ENCODE measurements at places on chromosomes 11 and 22.

GRCh38 chr11:14543260-14543659 is 23.1 kb upstream of the PSMA1 start:
- DNase-seq, result no peak

DNA sequence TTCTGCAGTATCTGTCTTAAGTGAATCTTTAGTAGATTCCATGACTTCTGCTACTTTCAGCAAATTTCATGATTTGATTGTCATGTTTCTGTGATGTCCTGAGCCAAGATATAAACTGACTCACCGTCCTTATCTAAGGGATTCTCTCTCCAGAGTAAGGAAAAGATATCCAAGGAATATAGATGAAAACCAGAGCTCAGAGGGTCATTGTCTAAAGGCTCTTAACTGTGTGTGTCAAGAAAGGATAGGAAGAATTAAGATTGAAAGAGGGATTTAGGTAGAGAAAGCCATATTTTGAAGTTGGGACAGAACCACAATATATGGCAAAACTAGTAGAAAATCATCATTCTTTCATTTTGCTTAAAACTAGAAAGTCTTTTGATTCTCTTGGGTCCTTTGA is 50.7 kb downstream of the PPME1 start:
- DNase-seq, result no peak

DNA sequence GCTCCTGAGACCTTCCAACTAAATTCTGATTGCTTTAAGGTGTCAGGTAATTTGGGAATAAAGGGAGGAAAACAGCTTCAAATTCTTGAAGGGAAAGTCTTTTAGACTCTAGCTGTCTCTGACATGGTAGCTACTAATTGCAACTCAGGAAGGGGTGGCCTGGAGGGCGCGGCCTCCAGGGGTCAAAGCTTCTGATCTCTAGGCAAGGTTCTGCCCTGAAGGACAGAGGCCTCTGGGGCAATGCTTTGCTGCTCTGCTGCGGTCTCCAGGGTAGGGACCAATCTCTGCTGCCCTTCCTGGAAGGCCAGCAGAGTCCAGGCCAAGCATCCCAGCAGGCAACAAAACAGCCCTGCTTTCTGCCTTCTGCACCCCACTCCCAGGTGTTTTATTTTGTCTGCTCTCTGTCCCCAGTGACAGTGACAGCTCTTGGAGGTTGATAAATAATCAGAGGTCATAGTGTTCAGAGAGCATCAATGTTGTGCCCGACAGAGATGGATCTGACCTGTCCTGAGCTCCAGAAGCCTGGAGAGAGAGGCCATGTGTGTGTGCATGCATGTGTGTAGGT is 1.8 kb upstream of the TUB start:
- DNase-seq, result no peak

DNA sequence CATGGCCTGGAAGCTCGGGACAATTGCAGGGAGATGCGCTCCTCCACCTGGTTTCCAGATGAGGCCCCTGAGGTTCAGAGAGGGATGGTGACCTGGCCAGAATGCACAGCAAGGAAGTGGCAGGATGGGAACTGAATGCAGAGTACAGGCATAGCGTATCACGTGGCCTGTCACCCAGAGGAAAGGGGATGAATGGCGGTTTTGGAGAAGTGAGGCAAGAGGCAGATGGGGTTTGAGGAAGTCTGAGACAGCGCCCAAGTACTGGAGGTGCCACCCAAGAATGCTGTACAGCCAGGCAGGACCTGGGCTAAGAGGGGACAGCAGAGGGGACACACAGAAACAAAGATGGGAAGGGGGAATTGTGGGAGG is 4.9 kb downstream of the RAB3IL1 start:
- no peak for DNase-seq

GRCh38 chr11:66728038-66728692 is 851 bp downstream of the SPTBN2 start:
- no peak for DNase-seq

DNA sequence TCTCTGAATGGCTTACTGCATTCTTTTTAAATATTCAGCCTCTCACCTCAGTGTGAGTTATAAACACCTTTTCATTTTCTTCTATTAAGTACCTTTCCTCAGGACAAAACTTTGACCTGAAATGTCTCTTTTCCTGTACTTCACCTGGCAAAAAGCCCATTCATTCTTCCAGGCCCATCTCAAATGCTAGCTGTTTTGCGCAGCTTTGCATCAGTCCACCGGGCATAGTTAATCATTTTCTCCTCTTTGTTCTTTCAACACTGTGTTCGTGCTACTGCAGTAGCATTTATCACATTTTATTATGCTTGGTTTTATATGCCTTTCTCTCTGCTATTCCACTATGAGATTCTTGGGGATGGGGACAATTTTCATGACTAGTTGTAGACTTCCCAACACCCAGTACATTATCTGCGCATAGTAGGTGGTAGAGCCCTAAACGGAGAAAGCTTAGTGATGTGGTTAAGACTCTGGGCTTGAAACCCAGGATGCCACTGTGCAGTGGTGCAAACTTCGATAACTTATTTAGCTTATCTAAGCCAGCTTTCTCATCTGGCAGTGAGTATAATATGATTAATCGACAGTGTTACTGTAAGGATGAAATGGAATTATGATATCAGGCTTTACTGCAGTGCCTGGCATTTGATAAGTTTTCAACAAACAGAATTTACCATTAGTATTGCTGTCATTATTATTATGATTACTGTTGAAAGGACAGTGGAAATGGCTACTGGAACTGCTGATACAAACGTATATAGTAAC is 695.7 kb downstream of the NELL1 start:
- no peak for DNase-seq

GRCh38 chr11:128616161-128616560 is 28.8 kb upstream of the ETS1 start:
- DNase-seq, result no peak

- DNase-seq, result no peak
Measured at GRCh38 chr11:64247729-64248531, 1.2 kb upstream of the PPP1R14B start.

DNA sequence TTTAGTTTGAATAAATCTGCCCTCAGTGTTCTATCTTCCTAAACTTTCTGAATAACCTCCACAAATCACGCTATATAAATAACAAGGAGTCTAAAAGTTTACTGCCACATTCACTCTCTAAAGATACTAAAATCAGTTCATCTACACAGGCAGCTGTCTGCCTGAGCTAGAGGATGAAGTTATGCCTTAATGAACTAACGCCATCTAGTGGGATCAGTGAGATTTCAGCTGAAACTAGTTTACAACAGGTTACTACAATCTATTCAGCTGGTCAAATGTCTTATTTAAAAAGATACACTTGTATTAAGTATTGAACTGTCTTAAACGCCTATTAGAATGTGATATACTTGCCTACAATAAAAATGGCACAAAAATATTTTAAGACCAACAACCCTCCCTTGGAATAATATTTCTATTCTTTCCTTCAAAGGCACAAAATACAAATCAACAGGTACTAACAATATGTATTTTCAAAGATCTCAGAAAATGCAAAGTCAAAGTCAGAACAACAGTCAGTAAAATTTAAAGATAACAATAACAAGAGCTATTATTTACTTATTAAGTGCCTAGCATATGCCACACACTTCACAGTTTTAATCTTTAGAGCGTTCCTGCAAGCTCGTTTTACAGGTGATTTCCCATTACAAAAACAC is 84.1 kb downstream of the LARGE2 start:
- peak; percentile 13 for DNase-seq

DNA sequence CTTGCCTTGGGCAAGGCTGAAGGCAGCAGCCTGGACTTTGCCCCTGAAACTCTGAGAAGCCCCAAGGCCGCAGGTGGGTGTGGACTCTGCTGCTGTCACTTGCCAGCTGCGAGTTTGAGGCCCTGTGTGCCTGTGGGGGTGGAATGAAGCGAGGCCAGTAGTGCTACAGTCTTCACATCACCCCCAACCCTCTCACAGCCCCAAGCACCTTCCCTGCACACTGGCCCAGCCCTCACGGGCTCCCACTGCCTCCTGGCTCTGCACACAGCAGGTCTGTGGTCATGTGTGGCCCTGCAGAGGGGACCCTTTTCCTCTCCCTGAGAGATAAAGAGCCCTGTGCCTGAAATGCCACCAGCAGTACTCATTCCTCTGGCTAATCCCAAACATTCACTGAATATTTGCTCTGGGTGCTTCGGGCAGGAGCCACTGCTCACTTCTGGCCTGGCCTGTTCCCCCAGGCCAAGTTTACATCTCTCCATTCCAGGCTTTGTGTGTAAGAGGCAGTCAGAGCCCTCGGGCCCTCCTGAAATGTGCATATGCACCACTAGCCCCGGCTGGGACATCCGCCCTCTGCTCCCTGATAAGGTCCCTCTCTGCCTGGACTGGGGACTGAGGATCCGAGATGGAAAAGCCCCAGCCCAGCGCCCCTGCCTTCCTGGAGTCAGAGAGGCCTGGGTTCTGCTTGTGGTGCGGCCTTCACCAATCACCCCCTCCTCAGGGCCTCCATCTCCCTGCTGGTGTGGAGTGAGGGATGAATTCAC is 17.7 kb downstream of the MGAT3 start:
- DNase-seq, result no peak

DNA sequence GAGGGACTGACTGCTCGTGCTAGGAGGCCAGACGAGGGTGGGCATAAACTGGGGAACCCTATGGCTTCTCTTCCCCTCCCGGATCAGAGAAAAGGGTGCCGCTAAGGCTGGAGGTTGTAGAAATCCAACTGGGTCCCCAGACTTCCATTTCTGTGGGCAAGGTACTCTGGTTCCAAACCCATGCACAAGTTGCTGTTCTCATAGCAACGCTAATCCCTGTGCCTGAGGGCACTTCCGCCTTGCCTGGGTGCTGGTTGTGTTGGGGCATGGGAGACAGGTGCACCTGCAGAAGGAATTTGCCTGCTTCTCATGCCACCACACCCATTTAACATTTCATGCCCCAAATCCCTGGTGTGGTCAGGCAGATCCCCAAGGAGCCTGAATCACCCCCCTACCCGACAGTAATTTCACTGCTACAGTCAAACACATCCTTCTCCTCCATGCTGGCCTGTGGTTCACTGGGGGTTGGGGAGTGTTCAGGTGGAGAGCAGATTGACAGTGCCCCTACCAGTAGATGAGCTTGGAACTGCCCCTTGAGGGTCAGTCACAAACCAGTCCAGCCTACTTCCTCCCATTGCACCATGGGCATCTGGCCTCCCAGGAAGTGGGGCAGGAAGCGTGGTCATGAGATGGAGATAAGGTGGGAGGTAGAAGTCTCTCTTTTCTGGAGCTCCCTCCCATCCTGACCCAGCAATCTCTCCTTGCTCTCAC is 1.2 kb downstream of the C2CD2L start:
- DNase-seq, result no peak

- DNase-seq, result no peak
Measured at GRCh38 chr22:22178992-22179391, 65.6 kb upstream of the VPREB1 start.

DNA sequence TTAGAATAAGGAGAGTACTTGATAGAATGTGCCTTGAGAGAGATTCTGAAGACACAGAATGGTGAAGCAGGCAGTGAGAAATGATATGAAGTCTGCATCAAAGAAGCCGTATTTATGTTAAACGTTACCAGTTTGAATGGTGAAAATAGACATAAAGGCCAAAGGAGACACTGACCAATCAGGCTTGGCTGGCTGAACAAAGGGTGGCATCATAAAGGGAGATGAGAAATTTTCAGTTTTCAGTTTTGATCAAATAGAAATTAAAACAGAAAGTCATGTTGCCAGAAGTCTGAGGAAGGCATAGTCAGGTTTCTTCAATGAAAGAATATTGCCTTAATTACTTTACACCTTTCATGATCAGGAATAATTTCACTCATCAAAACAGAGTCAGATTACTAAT is 6.6 kb downstream of the OR51F1 start:
- no peak for DNase-seq

DNA sequence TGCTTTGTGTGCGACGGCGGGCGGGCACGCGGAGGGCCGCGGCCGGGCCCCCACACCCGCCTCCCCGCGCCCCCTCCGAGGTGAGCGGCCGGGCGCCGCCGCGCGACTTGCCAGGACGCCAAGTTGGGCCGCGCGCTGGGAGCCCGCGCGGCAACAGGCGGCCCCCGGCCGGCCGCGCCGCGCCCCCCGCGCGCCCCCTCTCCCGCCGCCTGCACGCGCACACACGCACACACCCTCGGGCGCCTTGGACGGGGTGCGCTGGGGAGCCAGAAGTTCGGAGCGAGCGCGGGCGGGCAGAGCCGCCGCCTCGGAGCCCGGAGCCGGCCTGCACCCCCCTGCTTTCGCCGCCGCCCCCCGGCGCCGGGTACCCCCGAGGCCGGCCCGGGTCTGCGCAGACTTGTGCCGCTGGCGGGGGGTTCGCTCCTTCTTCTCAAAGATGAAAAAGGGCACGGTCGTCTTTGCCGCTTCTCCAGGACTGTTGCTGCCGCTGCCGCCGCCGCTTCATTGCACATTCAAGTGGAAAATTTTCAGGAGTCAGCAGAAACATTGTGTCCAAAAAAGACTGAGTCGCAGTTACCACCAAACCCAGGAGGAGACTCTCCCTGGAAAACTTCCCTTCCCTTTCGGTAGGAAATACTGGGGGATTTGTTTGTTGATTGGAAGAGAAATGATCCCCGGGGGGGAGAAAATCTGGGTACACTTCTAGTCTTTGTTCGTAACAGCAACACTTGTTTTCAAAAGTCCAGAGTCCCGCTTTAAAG is 895 bp downstream of the TEAD1 start:
- DNase-seq, result no peak

DNA sequence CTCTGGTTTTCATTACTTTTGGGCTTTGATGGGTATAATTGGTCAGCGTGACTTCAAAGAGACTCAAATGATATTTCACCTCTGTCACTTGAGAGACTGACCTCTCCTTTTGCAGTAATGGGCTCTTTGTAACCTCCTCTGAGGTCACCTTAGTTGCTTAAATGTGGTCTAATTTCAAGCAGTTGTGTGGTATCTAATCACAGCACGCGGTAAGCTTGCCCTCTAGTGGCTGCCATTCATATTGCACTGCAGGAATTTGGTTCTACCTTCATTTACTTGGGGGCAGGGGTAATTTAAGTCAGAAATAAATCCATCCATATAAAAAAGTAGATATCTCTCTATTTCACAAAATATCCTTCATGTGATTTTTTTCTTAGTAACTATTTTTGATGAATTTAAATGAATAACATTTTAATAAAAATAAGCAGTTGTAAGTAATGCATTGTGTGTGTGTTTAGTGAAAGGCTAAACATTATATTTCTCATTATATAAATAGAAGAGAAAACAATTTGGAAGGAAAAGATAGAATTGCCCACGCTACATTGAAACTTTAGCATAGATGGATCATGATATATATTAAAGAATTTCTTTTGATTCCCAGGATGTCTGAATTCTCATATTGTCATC is 55.0 kb upstream of the ANO3 start:
- peak; percentile 58 for DNase-seq

- DNase-seq, result no peak
Measured at GRCh38 chr11:120384476-120384875, 48.3 kb downstream of the ARHGEF12 start.

DNA sequence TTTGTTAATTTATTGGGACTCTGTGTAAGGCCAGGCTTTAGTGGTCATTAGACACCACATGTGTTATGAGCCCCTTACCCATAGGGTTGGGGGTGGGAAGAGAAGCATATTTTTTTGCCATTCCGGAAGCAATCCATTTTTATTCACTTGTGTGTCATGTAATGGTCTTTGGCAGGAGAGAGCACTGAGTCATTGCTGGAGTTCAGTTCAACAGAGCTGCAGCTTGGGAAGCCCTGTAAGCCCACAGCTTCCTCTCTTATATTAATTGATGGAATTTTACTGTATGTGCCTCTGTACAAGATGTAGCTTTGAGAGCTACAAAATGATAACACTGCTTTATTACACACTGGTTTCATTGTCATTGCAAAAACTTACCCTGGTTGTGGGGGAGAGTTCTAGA is 177.3 kb upstream of the SORL1-AS1 start:
- no peak for DNase-seq

- peak; percentile 97 for DNase-seq
Measured at GRCh38 chr22:40044102-40044869, 49.5 kb downstream of the FAM83F start.
